ENCODE measurements at places on chromosomes 6 and 20. TPM values are rescaled to one million over a fixed set of nuclear protein-coding genes. Genes with fewer than 3 reads are reported as not detected.

- no peak for DNase-seq
- H3K4me1 ChIP-seq: peaks cover 48% of the 10 kb centered on the region
- H3K4me3 ChIP-seq: no peak overlapping the region
- H3K27me3 ChIP-seq: no peaks in the 10 kb centered on the region
Measured at GRCh38 chr20:53757472-53757913, 163.9 kb upstream of the ZNF217 start.

DNA sequence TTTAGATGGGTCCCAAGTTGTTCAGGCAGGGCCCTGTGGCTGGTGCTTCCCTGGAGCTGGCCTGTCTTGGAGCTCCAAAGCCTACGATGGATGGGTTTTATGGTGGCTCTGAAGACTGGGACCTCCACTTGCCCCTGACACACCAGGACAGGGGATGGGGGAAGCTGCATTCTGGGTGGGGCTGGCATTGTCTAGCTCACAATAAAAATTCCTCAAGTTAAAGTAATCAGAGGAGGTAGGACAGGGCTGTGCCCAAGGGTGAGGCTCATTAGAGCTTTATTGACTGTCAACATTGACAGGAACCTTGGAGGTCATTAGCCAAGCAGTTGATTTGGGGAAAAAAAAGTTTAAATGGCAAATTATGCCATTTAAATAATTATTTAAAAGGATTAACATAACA lies 35.7 kb downstream of the TFAP2C start:
- no peak overlapping the region for H3K4me3 ChIP-seq
- H3K36me3 ChIP-seq: no peaks in the 10 kb centered on the region
- H3K27me3 ChIP-seq: no peaks in the 10 kb centered on the region
- DNase-seq: no peak
- H3K27ac ChIP-seq: no peak overlapping the region

- DNase-seq: no peak
- peaks cover 25% of the 10 kb centered on the region for H3K27me3 ChIP-seq
- H3K27ac ChIP-seq: no peak overlapping the region
- H3K36me3 ChIP-seq: no peaks in the 10 kb centered on the region
- no peak overlapping the region for H3K4me3 ChIP-seq
Measured at GRCh38 chr20:37407573-37408002, 61.6 kb downstream of the SRC start.

Gene TRIM15
- not detected for total RNA-seq

DNA sequence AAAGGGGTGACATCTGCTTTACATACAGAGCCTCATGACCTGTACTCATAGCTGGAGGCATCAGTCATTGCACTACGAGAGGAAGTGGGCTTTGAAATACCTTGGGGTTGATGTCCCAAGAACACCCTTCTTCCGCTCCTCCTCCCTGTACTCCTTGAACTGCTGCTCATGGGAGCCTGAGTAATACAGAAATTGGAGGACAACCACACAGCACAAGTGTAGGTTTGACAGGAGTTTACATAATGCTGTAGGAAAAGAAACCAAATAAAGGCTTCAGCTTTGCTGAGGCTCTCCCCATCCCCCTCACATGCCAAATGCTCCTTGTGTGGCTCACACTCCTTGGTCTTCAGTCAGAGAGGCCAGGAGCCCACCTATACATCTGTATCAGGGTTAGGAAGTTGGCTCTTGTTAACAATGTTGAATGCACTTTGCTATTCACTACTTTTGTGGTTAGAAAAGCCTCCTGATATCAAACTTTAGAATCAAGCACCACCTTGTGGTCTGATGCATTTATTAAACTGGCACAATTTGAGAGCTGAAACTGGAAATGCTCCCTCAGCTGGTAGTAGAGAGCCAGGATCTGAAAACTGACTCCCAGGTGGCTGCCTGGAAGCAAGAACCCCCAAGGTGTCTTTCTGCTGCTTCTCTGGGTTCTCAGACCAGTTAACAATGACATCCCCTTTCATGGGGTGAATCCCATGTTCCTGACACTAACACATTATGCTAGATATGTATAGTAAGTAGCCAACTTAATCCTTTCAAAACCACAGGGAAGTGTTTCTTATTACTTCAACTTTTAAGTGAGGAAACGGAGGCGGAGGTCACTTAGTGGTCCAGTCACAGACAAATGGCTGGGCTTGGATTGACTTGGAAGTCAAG lies 56.2 kb upstream of the EDN1 start:
- H3K4me1 ChIP-seq: peaks cover 34% of the 10 kb centered on the region

Gene KIFC1
- total RNA-seq: 175 TPM

- peaks cover 3% of the 10 kb centered on the region for H3K27me3 ChIP-seq
- H3K27ac ChIP-seq: no peak overlapping the region
- no peak overlapping the region for H3K4me3 ChIP-seq
- no peak for DNase-seq
- no peaks in the 10 kb centered on the region for H3K36me3 ChIP-seq
Measured at GRCh38 chr20:48599748-48600469, 227.9 kb downstream of the PREX1 start.

DNA sequence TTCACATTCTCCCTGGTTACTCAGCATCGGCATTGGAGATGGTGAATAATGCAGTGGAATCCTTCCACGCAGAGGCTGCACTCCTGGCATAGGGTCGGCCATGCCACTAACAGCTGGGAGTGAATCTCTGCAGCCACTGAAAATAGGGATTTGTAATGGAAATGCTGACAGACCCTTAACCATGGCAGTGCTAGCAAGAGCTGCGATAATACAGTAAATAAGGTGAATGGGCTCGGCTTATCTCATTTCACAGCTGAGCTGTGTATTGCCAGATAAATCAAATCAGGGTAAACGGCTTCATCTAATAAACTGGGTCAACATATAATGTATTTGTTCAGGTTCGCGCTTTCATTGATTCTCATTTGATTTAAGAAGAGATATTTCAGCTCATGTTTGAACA lies 156.8 kb downstream of the SLC35B3 start:
- H3K27ac ChIP-seq: no peak overlapping the region
- H3K36me3 ChIP-seq: no peaks in the 10 kb centered on the region
- H3K4me1 ChIP-seq: peaks cover 4% of the 10 kb centered on the region

DNA sequence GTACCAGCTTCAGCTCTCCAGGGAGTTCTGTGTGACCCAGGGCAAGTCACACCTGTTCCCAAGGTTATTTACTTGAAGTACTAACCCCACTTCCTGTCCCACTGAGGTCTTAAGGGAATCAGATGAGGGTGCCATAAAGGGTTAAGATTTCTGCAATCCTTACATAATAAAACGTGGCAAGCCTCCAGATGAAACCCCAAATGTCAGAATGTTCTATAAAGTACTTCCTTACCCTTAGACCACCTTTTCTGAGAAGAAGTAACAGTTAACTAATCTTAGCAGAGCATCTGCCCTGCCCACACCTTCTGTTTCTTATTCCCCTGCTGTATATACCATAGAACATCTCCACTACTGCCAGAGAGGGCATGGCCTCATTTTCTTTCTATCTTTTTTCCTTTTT lies 6.0 kb upstream of the AVP start:
- peaks cover 24% of the 10 kb centered on the region for H3K27me3 ChIP-seq
- no peak overlapping the region for H3K27ac ChIP-seq
- DNase-seq: no peak
- peaks cover 24% of the 10 kb centered on the region for H3K4me1 ChIP-seq
- H3K36me3 ChIP-seq: no peaks in the 10 kb centered on the region

DNA sequence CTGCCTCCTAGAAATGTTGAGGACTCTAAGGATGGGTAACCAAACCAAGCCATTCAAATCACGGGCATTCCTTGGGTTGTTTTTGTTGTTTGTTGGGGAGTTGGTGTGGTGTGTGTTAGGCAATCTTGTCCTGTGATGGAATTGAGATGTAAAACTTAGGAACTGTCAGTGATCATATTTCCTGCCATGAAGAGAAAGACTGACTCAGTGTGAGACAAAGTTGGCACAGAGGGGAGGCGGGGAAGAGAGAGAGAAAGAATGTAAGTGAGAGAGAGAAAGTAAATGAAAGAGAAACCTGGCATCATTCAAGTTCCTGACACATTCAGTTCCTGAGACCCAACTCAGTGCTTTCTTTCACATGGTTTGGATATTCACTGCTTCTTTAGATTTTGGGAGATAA lies 21.6 kb upstream of the FBXO30 start:
- peaks cover 7% of the 10 kb centered on the region for H3K4me1 ChIP-seq
- H3K27ac ChIP-seq: no peak overlapping the region
- no peaks in the 10 kb centered on the region for H3K27me3 ChIP-seq
- no peaks in the 10 kb centered on the region for H3K36me3 ChIP-seq
- H3K4me3 ChIP-seq: no peak overlapping the region

- no peak overlapping the region for H3K4me3 ChIP-seq
- H3K27me3 ChIP-seq: no peaks in the 10 kb centered on the region
- DNase-seq: no peak
Measured at GRCh38 chr6:26225848-26226578, 138.8 kb downstream of the HFE start.

Gene CHRNA4
- not detected for total RNA-seq

All from activated CD8-positive, alpha-beta T cell treated with anti-CD3 and anti-CD28 coated beads, Interleukin-2, amount 10 ng/mL, durations not matched to agents 7 days and 5 days (primary cell).